HFFc6 (cell line): ENCODE measurements at places on chromosomes 7 and 10.

DNA sequence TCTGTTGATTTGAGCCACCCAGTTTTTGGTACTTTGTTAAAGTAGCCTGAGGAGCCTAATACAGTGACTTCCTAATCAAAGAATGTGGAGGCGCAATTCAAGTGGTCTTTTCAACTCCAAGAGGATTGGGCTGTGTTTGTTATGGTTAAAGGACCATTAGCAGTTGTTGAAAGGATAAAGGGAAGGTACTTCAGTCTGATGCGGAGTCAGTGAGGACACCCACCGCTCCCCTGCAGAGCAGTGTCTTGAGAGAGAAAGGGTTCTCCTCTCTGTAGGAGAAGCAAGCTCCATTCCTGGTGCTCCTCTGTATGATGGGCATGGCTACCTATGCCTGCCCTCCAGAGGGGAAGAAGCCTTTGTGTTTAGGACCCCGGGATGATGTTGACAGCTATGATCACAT lies 590.6 kb upstream of the C7orf33 start:
- no peak for DNase-seq

- DNase-seq = no peak
Measured at GRCh38 chr7:155062411-155062810, 7.7 kb upstream of the HTR5A start.

DNA sequence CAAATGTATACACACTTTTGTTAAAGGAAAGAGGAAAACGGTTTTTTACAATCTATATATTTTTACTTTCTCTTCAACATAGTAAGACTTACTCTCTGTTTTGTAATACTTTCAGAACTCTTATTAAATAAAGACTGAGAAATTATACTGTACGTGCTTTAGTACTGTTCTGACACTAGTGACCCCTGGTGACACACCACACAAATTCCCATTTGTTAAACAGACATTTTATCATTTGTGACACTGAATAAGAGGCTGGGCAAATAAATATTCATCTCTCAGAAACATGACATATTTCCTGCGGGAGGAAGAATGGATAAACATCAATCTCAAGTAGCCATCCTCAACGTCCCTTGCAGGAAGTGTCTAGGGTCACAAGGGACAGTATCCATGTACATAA lies 68.9 kb upstream of the ZNF33B start:
- no peak for DNase-seq

GRCh38 chr7:105218939-105219770 lies 169.6 kb downstream of the SRPK2 start:
- no peak for DNase-seq

DNA sequence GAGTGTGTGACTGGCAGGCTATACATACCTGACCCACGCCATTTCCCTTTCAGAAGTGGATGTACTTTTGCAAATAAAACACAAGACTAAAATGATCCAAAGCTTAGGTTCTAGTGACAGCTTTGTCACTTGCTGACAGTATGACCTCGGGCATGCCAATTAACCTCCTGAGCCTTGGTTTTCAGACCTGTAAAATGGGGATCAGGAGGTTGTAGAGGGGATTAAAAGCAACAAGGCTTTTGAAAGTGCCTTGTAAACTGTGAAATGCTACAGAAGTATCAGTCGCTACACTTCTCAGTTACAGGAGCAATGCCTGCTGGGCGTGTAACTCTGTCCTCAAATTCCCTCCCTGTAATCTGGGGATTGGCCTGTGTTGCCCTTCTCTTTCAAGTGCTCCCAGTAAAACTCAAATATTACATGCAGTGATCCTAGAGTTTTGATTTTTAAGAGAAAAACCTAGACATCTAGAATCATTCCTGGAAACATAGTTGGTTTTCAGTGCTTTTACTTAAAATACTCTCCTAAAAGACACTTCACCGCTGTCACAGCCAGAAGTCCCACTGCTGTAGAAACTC lies 8.8 kb upstream of the GRB10 start:
- no peak for DNase-seq

- DNase-seq = no peak
Measured at GRCh38 chr10:18473424-18474117, 177.8 kb downstream of the NSUN6 start.

GRCh38 chr7:122535086-122535485 lies 163.8 kb downstream of the RNF133 start:
- no peak for DNase-seq

DNA sequence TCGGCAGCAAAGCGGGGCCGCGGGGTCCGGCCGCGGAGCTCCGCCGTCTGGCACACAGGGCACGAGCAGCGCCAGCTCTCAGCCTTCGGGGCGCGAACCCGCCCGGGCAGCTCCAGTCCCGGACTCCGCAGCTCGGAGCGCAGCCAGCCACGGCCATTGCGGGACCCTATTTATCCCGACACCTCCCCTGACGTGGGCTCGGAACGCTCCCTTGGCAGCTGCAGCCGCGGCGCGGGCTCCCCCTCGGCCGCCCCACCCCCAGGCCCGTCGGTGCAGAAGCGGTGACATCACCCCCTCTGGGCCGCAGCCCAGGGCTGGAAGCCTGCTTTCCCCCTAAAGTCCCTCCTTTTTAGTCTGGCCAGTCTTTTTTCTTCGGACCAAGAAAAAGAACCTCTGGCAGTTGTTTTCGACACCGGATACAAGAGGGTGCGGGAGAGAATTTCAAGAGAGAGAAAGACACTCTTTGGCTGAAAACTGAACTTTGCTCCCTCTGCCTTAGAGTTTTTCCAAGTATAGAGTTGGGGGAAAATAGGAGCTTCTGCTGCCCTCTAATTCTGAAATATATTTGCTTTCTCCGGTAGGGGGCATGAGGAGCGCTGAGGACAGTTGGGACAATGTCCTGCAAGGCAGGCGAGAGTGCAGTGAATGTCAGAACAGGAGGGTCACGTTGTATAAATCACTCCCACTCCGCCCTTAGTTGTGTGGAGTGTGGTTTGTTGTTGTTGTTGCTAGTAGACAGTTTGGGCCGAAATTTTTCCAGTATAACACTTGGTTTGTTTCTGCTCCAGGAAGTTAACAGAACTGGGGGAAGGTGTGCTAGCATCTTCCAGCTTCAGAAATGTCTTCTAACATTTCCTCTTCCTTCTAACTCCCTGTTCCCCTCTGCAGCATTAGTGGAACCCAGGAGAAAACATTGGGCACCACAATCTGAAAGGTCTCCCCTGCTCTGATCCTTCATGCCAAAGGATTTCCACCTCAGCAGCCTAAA lies at the start of gene SFRP4:
SFRP4 (minus strand) TSS at position 145 of the 988 bp plus-strand sequence. CDS start 280 bp downstream, outside the sequence.
- DNase-seq = no peak

GRCh38 chr7:1359051-1359400 lies 100.2 kb downstream of the MICALL2 start:
- no peak for DNase-seq

DNA sequence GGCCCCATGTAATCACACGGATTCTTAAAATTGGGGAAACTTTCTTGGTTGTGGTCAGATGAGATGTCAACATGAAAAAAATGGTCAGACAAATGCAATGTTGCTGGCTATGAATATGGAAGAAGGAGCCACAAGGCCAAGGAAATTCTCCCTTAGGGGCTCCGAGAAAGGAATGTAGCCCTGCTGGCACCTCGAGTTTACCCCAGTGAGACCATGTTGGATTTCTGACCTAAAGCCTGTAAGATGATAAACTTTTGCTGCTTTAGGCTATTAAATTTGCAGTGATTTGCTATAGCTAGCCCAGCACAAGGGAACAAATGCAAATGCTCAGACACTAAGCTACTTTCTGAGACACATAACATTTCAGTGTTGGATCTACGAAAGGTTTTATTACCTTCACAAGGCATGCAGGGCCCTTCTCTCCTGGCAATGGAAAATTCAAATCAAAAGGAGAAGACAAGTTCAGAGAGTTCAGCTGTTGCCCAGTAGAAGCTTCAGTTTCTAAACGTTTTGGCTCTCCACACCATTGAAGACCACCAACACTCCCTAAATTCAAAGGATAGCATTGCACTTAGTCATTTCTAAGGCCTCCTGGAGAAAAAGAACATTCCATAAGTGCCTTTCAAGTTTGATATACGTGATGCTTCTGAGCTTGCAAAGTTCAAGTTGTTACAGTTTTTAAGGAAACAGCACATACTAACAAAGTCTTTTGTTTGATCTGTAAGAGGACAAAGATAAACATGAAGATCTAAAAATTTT lies 23.4 kb downstream of the MCMBP start:
- peak; percentile 70 for DNase-seq

DNA sequence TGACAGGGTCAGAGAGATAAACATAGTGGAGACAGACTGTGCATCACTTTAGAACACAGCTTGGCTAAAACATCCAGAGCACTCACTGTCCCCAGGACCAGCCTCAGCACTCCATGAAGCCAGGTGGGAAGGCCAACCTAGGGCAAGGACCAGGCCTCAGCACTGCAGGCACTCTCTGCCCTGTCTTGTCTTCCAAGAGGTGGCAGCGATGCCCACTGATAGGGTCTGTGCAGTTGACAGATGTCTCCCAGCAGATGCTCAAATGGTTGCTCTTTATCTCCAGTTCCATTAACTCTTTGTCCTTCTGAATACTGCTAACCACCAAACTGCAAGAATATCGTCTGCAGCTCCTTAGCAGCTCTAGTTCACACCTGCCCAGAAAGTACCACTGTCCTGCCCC lies 9.1 kb downstream of the DDX56 start:
- no peak for DNase-seq

DNA sequence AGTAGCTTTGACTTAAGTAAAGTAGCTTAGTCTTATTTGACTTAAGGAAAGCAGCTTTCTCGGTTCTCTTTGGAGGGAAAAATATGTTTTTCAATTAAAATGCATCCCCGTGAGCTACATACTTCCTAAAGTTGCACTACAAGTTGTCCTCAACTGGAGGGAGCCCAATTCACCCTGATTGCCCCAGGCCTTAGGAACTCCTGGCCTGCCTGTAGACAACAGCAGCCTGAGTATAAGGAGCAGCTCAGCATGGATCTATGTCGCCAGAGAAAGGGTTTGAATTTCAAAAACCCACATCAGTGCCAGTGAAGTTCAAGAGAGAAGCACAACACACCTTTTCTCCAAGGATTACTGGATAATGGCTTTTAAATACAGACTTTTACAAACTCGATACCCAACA lies 772.0 kb downstream of the TNS3 start:
- no peak for DNase-seq

DNA sequence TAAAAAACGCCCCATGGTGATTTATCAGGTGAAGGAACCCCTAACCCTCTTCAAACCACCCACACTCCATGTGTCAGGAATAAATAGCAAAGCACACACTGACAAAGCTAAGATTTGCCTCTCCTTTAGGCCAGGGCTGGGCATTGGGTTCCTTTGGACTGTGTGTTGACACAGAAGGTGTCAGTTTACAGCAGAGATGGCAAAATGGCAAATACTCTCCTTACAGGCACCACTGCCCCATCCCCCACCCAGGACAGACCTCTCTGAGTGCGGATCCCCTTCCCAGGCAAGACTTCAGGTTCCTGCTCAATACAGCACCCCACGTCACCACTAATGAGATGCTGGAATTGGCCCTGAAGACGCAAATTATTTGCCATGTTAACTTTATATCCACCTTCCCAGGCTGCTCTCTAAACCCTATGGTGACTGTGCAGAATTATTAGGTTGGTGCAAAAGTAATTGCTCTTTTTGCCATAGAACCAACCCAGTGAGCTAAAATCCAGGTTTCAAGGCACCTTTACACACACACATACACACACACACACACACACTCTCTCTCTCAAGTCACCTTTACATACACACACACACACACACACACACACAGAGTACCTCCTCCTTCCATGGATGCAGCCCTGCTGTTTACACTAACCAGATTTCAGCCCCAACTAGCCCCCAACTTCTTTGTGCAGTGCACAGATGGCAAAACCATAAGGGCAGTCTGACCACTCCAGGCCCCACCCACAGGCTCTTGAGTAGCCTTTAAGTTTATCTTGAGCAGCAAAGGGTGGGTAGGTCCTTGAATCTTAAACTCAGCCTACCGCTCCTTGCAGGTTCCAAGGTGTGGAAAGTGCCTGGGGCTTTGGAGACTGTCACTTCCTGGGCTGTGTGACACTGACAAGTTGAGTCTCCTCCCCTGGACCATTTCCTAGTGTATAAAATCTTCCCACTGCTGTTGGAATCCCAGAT lies 4.0 kb upstream of the ZCCHC24 start:
- no peak for DNase-seq

DNA sequence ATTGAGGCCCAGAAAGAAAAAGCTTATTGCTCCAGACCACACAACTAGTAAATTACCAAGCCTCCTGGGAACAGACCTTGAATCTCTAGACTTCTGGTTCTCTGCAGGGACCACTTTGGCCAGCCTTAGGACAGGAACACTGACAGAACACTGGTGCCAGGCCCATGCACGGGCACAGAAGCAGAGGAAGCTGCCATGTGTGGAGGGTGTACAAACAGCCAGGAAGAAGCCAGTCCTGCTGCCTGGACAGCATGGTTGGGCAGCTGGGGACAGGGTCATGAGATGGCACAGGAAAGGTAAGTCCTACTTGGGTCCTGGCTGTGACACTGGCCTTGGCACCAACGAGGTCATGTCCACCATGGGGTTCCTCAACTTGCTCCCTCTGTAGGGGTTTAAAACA lies 19.2 kb downstream of the MMRN2 start:
- DNase-seq = no peak

- no peak for DNase-seq
Measured at GRCh38 chr7:17947620-17948019, 7.3 kb upstream of the SNX13 start.

DNA sequence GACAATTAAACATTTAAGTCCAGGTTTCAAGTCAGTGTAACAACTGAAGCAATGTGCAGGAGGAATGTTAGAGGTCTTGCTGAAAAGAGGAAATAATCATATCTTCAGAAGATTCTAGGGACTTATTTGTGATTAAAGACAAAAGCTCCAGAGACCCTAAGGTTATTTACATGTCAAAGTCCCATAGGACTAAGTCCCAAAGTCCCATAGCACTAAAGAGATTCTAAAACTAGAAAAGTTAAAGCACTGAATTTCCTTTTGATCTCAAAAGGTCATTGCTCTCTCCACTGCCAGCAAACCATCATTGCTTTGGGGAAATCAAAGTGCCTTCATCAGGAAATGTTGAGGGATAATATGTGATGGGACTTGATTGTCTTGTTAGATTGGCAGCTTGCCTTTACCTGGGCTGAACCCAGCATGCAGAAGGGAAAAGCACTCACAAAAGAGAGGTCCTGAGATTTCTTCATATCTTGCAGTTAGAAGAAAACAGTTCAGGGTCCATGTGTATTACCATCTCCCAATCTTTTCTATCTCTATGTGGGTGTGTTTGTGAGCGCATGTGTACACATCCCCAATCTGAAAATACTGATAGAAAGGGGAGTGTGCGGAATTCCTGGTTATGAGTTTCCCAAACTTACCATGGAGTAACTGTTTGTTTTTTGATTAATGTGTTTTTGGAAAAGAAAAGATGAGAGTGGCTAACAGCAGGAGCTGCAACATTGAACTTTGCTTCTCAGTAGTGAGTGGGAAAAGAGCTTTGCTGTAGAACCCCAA lies 21.8 kb downstream of the NUDT13 start:
- no peak for DNase-seq

DNA sequence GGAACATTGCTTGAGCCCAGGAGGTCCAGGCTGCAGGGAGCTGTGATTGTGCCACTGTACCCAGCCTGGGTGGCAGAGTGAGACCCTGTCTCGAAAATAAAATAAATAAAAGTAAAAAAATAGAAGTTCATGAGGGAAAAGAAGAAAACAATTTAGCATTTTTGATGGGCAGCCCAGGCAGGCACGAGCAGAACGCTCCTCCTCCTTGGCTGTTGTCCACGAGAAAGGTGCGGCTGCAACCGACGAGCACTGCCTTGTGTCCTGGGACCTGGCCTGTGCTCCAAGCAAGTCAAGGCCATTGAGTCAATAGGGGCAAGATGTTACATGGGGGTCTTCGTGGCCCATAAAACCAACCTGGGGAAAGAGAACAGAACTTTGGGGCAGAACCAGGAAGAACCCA lies 25.6 kb downstream of the EBF3 start:
- no peak for DNase-seq
